ENCODE measurements at places on chromosomes 6 and 20.
A peak's percentile ranks its signal among the peaks of the same experiment; 100 is the strongest.

GRCh38 chr6:10901770-10902169, 14.9 kb downstream of the SYCP2L start:
- no peak for DNase-seq

GRCh38 chr6:107235511-107235910, 120.2 kb upstream of the BEND3 start:
- DNase-seq = no peak

GRCh38 chr6:52616059-52616690, 39.3 kb upstream of the TRAM2 start:
- no peak for DNase-seq

DNA sequence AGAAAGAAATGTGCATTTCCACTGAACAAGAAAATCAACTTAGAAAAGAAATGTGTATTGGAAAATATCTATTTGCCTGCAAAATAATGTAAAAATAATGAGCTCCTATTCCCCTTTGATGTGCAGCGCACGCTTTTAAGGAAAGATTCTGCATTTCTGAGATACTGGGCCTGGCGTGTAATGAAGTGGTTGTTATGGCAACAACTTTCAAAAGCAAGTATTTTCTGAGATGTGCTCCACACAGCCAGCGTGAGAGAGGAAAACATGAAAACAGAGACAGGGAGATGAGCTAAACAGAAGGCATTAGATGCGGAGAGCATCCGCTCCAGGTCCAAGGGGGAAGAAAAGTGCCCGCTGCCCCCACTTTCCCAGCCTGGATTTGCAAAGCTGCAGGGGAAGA, 39.1 kb upstream of the GTSF1L start:
- no peak for DNase-seq

- DNase-seq = no peak
These were observed 140.3 kb downstream of the COL12A1 start for GRCh38 chr6:75065523-75065922.

- DNase-seq = no peak
These were observed 339.6 kb upstream of the PRDM1 start for GRCh38 chr6:105746509-105746908.

DNA sequence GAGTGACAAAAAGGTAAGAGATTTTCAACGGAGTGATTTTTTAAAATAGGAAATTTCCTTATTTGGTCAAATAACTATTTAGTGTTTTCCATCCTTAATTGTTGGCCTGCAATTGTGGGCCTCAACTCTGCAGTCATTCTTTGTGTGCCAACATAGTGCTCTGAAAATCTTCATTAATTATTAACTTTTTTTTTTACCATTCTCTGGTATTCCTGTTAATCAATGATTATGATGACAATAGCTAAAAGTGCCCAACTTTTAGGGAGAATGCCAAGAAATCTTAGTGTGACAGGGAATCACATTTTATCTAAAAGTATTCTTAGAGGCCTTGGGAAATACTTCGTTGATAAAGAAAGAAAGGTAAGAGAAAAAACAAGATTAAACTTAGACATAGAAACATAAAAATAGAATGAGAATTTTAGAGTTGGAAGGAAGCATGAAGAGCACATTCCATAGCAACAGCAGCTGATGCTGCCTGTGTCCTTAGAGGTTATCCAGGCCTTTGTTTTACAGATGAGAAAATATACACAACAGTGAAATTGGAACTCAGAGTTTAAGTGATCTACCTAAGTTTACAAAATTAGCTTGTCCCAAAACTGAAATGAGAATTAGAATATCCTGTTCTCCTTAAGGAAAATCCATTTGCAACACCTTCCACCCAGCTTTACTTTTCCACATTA, 1.2 kb downstream of the GPRC6A start:
- no peak for DNase-seq

DNA sequence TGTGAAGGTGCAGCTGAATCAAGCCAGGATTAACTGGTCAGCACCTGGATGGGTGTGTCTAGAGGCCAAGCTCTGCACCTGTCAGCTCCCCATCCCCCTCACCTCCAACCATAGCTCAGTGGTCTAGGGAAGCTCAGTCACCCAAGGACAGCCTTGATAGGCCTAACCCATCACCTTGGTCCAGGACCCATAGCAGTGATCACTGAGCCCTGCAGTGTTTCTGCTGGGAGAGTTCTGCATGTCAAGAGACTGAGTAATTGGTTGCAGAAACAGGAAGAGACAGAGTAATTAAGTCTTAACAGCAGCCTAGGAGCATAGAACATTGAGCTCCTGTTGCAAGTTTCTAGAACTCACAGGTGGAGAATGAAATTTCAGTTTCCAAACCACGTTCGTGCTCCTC, 18.7 kb upstream of the RALGAPB start:
- DNase-seq = no peak

- no peak for DNase-seq
These were observed 3.1 kb downstream of the MMP9 start for GRCh38 chr20:46011631-46012482.

DNA sequence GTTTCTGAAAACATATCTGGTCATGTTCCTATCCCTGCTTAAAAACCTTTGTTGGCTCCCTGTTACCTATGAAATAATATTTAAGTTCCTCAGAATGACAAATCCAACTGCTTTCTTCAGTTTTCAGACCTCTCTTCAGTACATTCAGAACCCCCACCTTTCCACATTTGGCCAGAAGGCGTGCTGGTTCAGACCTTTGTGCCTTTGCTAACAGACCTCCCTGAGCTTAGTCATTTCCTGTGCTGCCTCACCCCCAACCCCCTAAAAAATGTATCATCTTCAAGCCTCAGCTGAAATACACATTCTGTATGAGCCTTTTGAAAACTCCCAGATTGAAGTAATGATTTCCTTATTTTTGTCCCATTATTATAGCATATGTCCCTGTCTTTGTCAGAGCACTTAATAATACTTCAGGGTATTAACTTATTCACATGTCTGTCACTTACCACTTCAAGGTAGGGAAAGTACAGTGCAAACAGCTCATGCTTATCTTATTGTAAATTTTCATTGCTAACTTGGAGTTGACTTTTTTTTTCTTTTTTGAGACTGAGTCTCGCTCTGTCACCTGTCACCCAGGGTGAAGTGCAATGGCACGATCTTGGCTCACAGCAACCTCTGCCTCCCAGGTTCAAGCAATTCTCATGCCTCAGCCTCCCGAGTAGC, 19.7 kb downstream of the FAM217A start:
- DNase-seq = no peak

- DNase-seq = no peak
These were observed 143.0 kb upstream of the TSHZ2 start for GRCh38 chr20:52829111-52829510.

DNA sequence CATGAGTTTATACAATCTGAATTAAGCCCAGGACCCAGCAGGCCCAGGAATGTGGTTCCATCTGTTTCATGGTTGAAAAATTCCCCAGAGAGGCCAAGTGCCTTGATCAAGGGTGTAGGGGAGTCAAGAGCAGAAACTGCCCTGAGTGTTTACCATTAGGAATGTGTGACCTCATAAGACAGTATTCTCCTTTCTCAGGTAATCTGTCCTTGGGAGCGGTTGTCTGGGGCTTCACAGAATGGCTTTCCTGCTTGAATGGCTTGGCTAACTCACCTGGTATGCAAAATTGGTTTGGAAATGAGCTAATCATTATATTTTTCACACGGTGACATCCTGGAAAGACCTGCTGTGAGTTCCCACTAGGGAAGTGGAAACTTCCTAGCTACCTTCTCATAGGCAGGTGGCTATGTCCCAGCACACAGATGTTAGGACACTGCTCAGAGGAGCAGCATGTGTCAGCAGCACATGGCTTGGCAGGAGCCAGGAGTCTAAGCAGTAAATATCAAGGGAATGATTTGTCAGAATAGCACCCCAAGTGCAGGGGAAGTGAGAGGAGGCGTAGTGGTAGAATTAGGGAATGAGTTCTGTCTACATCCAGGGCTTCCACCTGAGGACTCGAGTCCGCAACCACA, 17.7 kb downstream of the CLIC5 start:
- DNase-seq = no peak

GRCh38 chr6:138543657-138544056, 44.4 kb upstream of the NHSL1 start:
- no peak for DNase-seq

- DNase-seq = no peak
These were observed 839 bp upstream of the HRH3 start for GRCh38 chr20:62220666-62221568.

GRCh38 chr20:58876437-58876836, 23.9 kb downstream of the GNAS start:
- no peak for DNase-seq

- no peak for DNase-seq
These were observed 28.0 kb downstream of the ID4 start for GRCh38 chr6:19865178-19865577.

GRCh38 chr20:48745330-48745729, 82.5 kb downstream of the PREX1 start:
- no peak for DNase-seq

DNA sequence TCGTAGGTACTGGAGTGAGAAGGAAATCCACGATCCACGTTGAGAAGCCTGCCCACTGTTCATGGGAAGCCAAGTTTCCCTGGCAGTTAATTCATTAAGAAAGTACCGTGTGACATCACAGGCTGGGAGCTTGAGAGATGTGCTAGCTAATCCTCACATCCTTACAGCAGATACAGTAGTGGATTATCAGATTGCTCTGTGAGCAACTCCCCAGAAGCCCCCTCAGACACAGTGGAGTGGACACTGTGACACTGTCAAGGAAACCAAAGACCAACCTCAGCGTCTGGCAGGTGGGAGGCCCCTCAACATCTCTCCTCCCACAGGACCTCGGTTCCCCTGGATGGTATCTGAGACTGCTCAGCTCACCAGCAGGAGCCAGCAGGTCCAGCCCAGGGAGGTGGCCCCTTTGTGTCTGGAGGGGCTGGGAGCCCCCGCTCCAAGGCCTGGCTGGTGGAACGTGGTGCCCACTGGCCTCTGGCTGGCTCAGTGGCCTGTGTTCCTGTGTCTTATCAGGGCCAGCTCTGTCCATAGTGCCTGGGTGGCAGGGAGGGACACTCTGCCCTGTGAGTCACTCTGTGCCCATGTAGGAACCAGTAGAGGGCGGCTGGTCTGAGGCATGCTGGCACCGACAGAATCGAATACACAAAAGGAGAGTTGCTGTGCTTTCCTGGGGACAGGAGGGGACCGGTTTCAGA, 7.2 kb downstream of the PYGB start:
- DNase-seq = no peak

DNA sequence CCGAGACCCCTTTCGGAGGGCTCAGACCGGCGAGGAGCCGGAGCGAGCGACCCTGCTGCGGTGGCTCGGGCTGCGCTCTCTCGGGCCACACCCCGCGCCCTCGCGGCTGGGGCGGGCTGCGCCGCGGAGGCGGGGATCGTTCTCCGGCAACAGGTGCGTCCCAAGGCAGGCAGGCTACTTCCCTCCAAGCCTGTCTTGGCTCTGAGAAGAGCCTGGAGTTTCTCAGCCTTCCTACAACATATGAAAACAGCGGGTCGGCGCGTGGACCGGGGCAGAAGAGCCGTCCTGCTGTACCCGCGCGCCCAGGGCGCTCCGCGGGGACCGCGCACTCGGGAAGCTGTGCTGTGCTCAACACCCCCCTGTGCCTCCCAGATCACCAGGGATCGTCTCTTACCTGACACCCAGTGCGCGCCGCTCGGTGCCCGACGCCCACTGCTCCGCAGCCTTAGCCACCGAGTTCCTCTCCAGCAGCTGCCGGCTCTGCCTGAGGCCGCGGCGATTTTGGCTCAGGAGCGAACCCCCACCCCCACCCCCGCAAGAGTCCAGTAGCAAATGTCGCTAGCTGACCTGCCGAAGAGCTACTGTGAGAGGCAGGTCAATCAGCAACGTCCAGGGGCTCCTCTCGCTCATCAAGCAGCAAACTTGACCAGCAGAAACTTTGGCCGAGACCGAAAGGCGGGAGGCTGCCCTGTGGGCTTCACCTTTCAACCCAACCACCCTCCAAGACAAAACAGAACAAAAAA, 3.7 kb upstream of the OLIG3 start:
- no peak for DNase-seq

GRCh38 chr20:20793591-20793990, 81.1 kb upstream of the RALGAPA2 start:
- DNase-seq = no peak

GRCh38 chr20:62603021-62603906, 39.0 kb upstream of the SLCO4A1 start:
- DNase-seq = no peak

- no peak for DNase-seq
These were observed 114.6 kb downstream of the SOBP start for GRCh38 chr6:107604549-107604948.

GRCh38 chr20:50358971-50359370, 151.2 kb upstream of the PTPN1 start:
- no peak for DNase-seq

DNA sequence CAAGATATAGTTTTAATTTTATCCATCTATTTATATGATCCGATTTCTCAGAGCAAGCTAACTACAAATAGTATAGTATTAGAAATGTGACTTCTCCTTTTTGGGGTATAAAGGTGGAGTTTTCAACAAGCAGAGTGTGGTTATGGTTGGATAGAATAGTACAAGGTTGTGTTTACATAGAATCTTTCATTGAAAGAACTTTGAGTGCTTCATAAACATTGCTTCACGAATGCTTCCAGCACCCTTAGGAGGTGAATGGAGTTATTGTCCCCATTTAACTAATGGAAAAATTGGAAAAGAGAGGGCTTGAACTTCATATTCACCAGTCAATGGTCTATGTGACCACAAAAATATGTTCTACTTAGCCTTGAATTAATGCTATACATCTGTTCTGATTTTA, 134.1 kb upstream of the CITED2 start:
- no peak for DNase-seq

- DNase-seq = peak; percentile 45
These were observed 2.6 kb upstream of the ZBP1 start for GRCh38 chr20:57622579-57623381.

DNA sequence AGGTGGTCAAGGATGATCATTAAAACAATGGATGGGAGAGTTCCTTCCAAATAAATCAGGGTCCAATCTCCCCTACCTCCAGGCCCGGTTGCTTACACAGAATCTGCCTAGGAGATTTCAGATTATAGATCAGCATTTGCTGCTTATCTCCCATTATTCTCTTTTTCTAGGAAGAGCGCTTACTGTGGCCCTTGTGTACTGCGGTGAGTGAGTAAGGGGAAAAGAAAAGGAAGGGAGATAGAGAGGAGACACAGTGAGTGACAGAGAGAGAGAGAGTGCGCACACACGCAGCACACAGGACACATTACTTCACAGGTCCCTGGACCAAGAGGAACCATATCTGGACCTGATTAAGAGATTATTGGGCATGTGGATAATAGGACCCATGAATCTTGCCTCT, 6.2 kb downstream of the LATS1 start:
- no peak for DNase-seq

GRCh38 chr20:1661542-1662299, 4.1 kb upstream of the SIRPG start:
- DNase-seq = peak; percentile 26

GRCh38 chr6:36962874-36963273, 8.3 kb downstream of the PI16 start:
- peak; percentile 57 for DNase-seq

- no peak for DNase-seq
These were observed 783.4 kb upstream of the CHD6 start for GRCh38 chr20:42401613-42402012.

- no peak for DNase-seq
These were observed 37.5 kb upstream of the PHACTR3 start for GRCh38 chr20:59566631-59567524.

GRCh38 chr6:86357877-86358276, 579.5 kb upstream of the HTR1E start:
- no peak for DNase-seq

- DNase-seq = no peak
These were observed 580.3 kb upstream of the ADGRB3 start for GRCh38 chr6:68054756-68055155.

- DNase-seq = no peak
These were observed 775 bp upstream of the TTLL2 start for GRCh38 chr6:167324111-167324510.

- DNase-seq = no peak
These were observed 12.0 kb downstream of the UBD start for GRCh38 chr6:29547573-29547972.

Data from right hindlimb (tissue), 1 donor.